ENCODE measurements at places on chromosomes 4 and X.

DNA sequence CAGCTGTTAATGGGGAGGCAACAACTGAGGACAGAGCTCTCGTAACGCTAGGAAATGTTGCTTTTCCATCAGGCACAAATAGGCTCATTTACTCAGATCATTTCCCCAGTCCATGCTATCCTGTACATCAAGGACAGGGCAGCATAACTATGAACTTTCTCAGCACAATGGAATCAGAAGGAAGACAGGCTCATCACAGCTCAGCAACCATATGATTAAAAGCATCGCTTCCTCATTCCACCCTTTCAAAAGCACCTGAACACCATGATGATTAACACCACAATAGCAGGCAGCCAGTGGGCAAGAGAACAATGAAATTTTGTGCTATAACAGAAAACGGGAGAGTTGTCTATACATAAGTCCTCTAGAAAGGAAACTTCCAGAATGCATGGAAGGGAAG is 297.8 kb downstream of the ZNF674 start:
- H3K27ac ChIP-seq: no peak overlapping the region
- H3K27me3 ChIP-seq: no peaks in the 10 kb centered on the region
- DNase-seq: no peak

GRCh38 chrX:109739625-109740432 is 6.8 kb upstream of the ACSL4 start:
- H3K27ac ChIP-seq: no peak overlapping the region
- H3K4me3 ChIP-seq: no peak overlapping the region
- H3K4me1 ChIP-seq: peaks cover 2% of the 10 kb centered on the region
- DNase-seq: no peak
- no peaks in the 10 kb centered on the region for H3K27me3 ChIP-seq

DNA sequence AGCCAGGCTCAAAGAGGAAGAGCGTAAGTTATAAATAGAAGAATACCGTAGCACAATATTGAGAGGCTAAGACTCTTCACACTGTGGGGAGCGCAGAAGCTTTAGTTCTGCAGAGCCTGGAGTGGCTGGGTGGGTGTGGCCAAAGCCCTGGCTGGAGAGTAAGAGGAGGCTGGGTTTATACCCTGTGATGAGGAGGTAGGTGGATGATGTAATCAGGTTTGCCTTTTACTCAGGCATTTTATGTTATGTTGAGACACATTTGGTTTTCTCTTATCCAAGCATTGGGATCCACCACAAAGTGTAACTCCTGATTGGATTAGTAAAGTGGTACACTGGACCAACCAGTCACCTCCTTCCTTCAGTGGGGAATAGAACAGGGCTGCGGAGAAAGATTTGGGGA is 13.9 kb downstream of the CDS1 start:
- DNase-seq: no peak
- no peaks in the 10 kb centered on the region for H3K36me3 ChIP-seq
- peaks cover 2% of the 10 kb centered on the region for H3K4me1 ChIP-seq
- H3K27ac ChIP-seq: no peak overlapping the region

DNA sequence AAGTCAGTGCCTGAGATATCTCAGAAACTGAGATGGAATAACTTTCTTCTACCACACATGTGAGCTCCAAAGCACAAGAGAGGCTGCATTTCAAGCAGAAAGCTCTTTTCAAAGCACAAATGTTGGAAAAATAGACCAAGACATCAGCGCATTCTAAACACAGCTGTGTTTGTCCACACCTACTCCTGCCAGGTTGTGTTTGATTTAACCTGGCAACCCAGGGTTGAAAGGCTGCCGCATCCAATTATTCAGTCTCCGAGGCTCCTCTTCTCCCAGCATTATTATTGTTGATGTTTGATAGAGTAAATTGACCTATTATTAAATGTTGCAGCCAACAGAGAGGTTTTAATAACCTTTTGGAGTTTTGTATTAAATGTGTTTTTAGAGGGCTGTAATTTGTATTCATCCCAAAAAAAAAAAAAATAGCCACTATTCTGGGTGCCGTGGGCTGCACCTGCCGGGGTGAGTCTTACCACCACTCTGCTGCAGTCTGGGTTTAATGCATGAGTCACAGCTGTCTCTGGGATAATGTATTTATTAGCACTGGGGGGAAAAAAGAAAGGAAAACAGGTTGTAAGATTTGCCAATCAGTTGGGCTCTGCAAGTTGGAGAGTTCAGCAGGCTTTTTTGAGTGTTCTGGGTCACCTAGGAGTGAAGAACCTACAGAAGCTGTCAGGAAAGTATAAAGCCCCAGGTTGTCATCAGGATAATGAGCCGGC is 105.2 kb upstream of the NOCT start:
- no peaks in the 10 kb centered on the region for H3K36me3 ChIP-seq
- peaks cover 10% of the 10 kb centered on the region for H3K27me3 ChIP-seq
- DNase-seq: no peak
- no peak overlapping the region for H3K4me3 ChIP-seq
- H3K27ac ChIP-seq: no peak overlapping the region
- H3K4me1 ChIP-seq: no peaks in the 10 kb centered on the region

DNA sequence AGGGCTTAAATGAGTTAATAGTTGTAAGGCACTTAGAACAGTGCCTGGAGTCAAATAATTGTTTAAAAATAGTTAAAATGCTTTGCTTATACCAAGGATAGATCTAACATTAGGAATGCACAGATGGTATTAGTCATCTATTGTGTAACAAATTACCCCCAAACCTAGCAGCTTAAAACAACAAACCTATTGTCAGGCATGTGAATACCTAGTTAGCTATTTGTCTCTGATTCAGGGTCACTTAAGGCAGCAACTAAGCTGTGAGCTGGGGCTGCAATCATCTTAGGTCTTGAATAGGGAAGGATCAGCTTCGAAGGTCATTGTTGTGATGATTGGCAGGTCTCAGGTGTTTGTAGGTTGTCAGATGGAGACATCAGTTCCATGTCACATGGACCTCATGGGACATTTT is 42.4 kb upstream of the AGA start:
- peaks cover 9% of the 10 kb centered on the region for H3K4me1 ChIP-seq
- no peak overlapping the region for H3K4me3 ChIP-seq
- DNase-seq: no peak
- H3K27me3 ChIP-seq: no peaks in the 10 kb centered on the region

DNA sequence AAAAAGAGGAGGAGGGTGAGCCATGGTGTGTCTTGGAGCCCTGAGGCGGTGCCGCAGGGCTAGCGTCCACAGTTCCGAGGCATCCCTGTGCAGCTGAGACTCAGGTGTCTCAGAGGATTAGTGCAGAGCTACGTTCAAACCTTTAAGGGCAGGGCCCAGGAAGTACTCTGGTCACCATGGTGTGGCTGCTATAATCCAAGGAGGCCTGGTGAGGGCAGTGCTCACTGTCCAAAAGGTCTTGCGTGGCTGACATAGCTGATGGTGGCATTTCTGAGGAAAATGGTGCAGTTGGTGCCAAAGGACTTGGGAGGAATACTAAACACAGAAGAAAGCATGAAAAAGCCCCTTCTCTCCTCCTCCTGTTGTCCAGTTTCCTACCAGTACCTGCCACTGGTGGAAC is 146.9 kb downstream of the DCHS2 start:
- H3K27ac ChIP-seq: no peak overlapping the region
- no peaks in the 10 kb centered on the region for H3K36me3 ChIP-seq
- no peak for DNase-seq
- peaks cover 11% of the 10 kb centered on the region for H3K27me3 ChIP-seq

- no peak overlapping the region for H3K27ac ChIP-seq
- no peak for DNase-seq
- H3K4me1 ChIP-seq: no peaks in the 10 kb centered on the region
- peaks cover 2% of the 10 kb centered on the region for H3K27me3 ChIP-seq
- H3K36me3 ChIP-seq: no peaks in the 10 kb centered on the region
Measured at GRCh38 chr4:95215991-95216605, 332.7 kb downstream of the UNC5C start.

DNA sequence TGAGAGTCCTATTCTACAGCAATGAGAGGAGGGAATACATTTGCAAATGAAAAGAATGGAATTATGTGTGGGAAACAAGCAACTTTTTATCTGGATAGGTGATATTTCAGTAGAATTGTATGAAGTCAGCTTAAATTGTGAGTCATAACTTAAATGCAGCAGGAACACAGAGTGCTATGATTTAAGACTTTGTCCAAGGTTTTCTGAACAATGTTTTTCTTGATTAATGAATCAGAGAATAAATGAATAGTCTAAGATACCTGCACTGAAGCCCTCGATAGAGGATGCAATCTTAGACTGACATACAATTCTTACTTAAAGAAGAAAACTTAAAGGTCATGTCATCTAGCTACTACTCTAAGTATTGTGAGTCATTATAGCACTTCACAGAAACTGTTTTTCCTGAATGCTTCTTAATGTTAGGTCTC is 8.0 kb downstream of the ARHGEF38 start:
- no peaks in the 10 kb centered on the region for H3K4me1 ChIP-seq
- no peak overlapping the region for H3K27ac ChIP-seq
- H3K4me3 ChIP-seq: no peak overlapping the region

GRCh38 chrX:70488856-70489255 is 44.2 kb downstream of the DLG3 start:
- H3K27ac ChIP-seq: no peak overlapping the region
- peaks cover 8% of the 10 kb centered on the region for H3K4me1 ChIP-seq
- H3K36me3 ChIP-seq: peaks cover 37% of the 10 kb centered on the region
- no peak overlapping the region for H3K4me3 ChIP-seq
